ENCODE measurements at places on chromosomes 2 and 18.

- DNase-seq: no peak
Measured at GRCh38 chr2:110994250-110994961, 126.3 kb upstream of the BCL2L11 start.

DNA sequence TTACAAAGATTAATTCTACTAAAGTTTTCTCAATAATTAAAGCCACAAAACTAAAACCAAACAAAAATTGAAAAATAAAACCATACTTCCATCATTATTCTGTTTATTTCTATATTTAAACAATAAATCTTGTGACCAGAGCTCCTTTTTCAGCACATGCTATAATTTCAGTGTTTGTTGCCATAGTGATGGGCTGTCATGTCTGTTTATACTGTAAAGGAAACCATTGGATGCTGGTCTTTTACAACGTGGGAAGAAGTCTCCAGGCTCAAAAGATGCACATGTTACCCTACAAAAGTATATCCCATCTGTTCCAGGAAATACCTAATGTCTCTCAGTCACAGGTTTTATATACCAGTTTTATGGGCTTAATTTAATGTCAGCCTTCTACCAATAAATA is 100.1 kb upstream of the MC2R start:
- DNase-seq: no peak

GRCh38 chr2:176121190-176122051 is 1.1 kb upstream of the HOXD9 start:
- no peak for DNase-seq

DNA sequence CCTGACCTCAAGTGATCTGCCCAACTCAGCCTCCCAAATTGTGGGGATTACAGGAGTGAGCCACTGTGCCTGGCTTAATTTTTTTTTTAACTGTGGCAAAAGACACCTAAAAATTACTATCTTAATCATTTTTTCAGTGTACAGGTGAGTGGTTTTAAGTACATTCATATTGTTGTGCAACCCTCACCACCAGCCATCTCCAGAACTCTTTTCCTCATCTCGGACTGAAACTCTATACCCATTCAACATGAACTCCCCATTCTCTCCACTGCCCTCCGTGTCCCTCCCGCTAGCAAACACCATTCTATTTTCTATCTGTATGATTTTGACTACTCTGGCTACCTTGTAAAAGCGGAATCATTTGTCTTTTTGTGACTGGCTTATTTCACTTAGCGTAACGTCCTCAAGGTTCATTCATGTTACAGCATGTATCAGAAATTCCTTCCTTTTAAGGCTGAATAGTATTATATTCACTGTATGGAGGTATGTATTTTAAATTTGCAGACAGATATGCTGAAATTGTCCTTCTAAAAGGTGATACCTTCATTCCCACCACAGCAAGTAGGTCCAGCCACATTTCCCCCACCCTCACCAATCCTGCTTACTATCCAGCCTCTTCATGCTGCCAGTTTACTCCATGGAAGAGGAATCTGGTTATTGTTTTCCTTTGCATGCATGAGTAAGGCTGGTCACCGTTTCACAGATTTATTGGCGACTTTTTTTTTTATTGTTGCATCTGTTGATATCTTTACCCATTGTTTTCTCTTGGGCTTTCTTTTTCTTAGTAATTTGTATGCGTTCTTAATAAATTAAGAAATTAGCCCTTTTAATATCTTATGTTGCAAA is 40.6 kb upstream of the ANXA4 start:
- peak; percentile 6 for DNase-seq

DNA sequence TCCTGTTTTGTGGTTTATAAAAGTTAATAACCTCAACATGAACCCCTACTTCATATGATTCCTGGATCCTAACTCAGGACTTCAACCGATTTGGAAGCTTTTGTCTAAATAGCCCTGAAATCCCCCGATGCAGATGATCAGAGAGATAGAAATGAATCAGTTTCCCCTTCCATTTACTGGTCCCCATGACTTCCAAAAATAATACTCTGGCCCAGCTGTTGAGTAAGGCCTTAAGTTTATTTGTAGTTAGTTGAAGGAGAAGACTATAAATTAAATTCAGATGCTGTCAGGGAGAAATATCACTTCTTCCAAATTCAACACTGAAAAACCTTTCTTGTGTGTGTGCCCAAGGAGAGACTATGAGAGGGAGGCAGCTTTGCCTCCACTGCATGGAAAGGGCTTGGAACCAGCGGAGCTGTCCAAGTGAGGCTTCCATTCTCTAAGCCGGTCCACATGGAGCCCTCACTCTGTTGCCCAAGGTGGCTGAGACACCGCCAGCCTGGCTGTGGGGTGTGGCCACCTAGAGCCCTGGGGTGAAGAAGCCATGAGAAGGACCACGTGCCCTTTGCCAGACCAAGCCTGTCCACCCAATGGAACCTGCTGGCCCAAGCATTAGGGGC is 53.6 kb downstream of the PIEZO2 start:
- DNase-seq: no peak

- no peak for DNase-seq
Measured at GRCh38 chr2:191618786-191619185, 59.1 kb upstream of the NABP1 start.

- no peak for DNase-seq
Measured at GRCh38 chr2:206979922-206980321, 40.6 kb downstream of the CPO start.

DNA sequence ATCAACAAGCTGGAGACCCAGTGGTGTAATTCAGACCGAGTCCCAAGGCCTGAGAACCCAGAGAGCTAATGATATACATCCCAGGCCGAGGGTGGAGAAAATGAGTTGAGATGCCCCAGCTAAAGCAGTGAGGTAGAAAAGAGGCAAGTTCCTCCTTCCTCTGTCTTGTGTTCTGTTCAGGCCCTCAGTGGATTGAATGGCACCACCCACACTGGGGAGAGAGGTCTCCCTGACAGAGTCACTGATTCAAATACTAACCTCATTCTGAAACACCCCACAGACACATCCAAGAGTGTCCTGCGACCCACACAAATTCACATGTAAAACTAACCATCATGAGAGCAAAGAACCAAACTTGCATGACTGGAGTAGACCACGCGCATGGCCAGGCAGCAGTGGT is 215.3 kb downstream of the ANAPC1 start:
- no peak for DNase-seq

DNA sequence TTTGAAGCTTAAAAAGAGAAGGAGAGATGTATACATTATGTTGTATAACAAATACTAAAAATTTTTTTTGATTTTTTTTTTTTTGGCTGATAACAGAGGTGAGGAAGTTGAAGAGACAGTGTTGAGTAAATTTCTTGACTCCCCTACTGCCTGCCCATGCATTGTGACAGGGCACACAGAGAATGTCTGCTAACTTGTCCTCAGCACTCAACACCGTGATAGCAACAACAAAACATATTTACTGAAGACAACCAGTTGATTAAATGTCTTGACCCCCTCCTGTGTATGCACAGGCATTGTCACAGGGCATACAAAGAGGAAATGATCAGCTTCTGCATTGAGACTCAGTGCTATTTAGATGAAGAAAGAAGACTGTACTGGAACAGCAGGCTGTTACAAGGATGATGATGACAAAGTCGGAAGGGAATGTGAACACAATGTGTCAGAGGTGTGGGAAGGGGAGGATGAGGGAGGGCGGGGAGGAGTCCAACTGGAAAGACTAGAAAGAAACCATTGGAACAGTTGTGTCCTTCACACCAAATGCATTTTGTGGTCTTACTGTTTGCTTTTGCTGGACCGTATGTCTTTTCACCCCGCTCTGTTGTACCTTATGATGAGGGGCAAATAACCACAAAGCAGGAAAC is 89.5 kb downstream of the CERS6 start:
- peak; percentile 93 for DNase-seq

DNA sequence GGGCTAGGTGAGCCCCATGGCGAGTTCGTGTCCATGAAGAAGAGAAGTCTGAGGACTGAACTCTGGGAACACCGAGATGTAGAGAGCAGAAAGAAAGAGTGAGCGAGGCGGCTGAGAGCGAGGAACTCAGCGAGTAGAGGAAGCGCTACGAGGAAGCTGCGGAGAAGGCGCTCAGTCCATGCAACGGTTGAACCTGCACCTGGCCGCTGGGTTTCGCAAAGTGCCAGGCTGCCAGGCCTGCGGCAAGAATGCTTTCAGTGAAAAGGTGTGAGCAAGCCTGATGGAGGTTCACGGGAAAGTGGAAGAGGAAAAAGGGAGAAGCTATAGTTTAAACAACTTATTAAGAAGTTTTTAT is 251.0 kb upstream of the TMEM200C start:
- DNase-seq: no peak

GRCh38 chr18:21316296-21316695 is 74.3 kb downstream of the GREB1L start:
- DNase-seq: no peak

DNA sequence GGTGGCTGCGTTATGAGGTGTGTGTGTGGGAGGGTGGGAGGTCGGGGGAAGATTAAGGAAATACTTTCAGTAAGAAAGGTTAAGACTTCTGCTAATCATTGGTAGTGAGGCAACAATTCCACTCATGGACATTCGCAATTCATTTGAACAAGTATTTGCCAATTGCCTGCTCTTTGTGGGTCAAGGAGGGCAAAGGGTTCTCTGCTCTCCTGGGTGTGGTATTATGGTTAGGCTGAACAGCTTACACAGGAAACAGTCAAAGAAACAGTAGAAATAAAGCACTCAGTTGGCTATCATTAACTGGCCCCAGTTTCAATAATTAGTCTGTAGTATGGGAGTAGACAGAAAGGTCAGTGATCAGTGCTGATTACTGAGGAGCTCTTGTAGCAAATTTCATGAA is 357.0 kb upstream of the FANCL start:
- DNase-seq: no peak

- no peak for DNase-seq
Measured at GRCh38 chr2:8477552-8478470, 204.0 kb upstream of the ID2 start.

GRCh38 chr2:58739033-58739432 is 497.9 kb upstream of the FANCL start:
- DNase-seq: no peak

DNA sequence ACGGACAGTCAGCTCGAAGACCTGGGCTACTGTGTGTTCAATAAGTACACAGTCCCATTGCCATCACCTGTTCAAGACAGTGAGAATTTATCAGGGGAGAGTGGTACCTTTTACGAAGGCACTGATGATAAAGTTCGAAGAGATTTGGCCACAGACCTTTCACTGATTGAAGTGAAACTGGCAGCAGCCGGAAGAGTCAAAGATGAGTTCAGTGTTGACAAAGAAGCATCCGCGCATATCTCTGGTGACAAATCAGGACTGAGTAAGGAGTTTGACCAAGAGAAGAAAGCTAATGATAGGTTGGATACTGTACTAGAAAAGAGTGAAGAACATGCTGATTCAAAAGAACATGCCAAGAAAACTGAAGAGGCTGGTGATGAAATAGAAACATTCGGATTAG is 76.9 kb upstream of the UNC80 start:
- DNase-seq: no peak

DNA sequence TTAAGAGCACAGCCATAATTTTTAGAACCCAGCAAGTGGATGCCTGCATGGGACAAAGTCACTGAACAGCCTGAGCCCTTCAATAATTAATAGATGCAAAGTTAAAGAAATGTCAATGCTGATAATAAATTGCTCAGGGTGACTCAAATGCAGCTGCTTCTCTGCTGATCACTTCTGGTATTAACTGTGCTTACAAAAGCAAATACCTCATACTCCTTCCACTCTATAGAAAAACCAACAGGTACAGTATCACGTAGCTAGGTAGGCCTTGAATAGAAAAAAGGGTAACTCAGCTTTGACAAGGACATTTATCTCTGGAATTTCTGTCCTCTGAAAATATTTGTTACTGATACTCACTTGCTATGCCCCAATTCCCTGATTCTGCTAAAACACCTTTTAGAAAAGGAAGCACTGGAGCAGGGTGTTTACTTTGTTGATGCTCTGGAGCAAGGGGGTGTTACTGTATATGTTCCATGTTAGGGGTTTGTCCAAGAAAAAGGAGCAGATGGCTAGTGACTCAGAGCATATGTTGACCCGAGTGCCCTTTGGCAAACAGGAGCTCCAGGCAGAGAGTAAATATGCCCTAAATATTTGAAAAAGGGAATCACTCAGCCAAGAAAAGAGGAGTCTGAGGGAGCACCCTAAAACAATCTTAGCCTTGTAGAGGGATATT is 59.1 kb upstream of the RTN4 start:
- DNase-seq: peak; percentile 62

DNA sequence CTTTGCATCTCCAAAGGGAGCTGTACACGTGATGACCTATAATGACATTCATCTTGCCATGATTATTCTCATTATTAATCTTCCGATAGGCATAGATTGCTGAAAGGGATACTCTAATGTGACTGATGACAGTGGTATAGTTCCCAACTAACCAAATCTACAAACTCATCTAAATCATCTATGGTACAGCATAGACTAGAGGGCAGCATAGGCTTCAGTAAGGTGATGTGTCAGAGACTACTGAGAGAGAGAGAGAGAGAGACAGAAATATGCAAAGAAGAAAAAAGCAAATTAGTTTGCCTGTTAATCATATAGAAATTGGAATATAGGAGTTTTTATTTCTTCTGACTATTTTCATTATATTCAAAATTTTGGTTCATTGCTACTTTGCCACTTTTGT is 89.3 kb downstream of the CSRNP3 start:
- DNase-seq: no peak

DNA sequence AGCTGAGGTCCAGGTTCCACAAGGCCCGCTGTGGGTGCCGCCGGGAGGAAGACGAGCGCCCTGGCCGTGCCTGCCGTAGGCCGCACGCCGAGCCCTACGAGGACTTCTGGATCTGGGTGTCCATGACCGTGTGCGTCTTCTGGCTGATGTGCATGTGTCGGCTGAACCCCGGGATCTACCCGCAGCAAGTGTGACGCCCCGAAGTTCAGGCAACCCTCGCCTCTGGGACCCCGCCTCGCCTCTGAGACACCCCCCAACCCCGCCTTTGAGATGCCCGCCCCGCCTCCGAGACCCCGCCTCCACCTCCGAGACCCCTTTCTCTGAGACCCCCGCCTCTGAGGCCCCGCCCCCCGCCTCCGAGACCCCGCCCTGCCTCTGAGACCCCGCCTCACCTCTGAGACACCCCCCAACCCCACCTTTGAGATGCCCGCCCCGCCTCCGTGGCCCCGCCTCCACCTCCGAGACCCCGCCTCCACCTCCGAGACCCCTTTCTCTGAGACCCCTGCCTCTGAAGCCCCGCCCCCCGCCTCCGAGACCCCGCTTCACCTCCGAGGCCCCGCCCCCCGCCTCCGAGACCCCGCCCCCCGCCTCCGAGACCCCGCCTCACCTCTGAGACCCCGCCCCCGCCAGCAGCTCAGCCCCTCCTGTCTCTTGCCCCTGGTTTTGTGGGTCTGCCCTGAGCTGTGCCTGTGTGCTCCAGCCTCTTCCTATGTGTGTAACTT is 3.7 kb downstream of the RTP5 start:
- DNase-seq: no peak

GRCh38 chr2:1617425-1618021 is 126.8 kb downstream of the PXDN start:
- DNase-seq: no peak

GRCh38 chr2:219308142-219309101 is 779 bp downstream of the PTPRN start:
- peak; percentile 36 for DNase-seq

- DNase-seq: no peak
Measured at GRCh38 chr18:48074929-48075706, 144.7 kb upstream of the SMAD2 start.

- no peak for DNase-seq
Measured at GRCh38 chr2:134268265-134268664, 14.4 kb downstream of the MGAT5 start.
